ENCODE measurements at places on chromosomes 11 and 22. TPM values are rescaled to one million over a fixed set of nuclear protein-coding genes. Genes with fewer than 3 reads are reported as not detected.

The DAGLA gene
- total RNA-seq, result 3.9 TPM

The VPS37C gene
- total RNA-seq, result 4.8 TPM

The TRAPPC4 gene
- 97.4 TPM for total RNA-seq

The DCHS1 gene
- total RNA-seq, result 43.6 TPM

The NXPE1 gene
- total RNA-seq, result not detected

The CPT1B gene
- total RNA-seq, result 11.1 TPM

The MICAL2 gene
- 57.0 TPM for total RNA-seq

The C11orf24 gene
- 12.7 TPM for total RNA-seq

The C11orf16 gene
- total RNA-seq, result not detected

The GDPD4 gene
- total RNA-seq, result not detected

The TEX54 gene
- total RNA-seq, result not detected

The C11orf52 gene
- 0.88 TPM for total RNA-seq

The PGR gene
- total RNA-seq, result 4.9 TPM

The CHADL gene
- total RNA-seq, result 23.2 TPM

The TSGA10IP gene
- 0.39 TPM for total RNA-seq

The DDTL gene
- total RNA-seq, result 0.20 TPM

The OR52N4 gene
- total RNA-seq, result 0.20 TPM

The SLC37A2 gene
- total RNA-seq, result 4.5 TPM

The CECR2 gene
- total RNA-seq, result 7.4 TPM

The CCS gene
- 76.3 TPM for total RNA-seq

The FGF19 gene
- total RNA-seq, result not detected

The PDE3B gene
- total RNA-seq, result 37.7 TPM

The TMEM121B gene
- total RNA-seq, result 4.6 TPM

The SAA4 gene
- total RNA-seq, result not detected

The OR5P2 gene
- not detected for total RNA-seq

The HTR3A gene
- total RNA-seq, result 23.0 TPM

The RFPL2 gene
- 0.33 TPM for total RNA-seq

The C11orf21 gene
- 0.44 TPM for total RNA-seq

The NFAM1 gene
- 1.5 TPM for total RNA-seq

The ABCG4 gene
- 2.1 TPM for total RNA-seq

The MS4A7 gene
- total RNA-seq, result 13.7 TPM

The SUN2 gene
- total RNA-seq, result 43.6 TPM

The ANO3 gene
- 2.4 TPM for total RNA-seq

The KBTBD3 gene
- 9.9 TPM for total RNA-seq

The SCUBE1 gene
- 11.9 TPM for total RNA-seq

The PKP3 gene
- total RNA-seq, result 0.69 TPM

The EIF4G2 gene
- 1,040 TPM for total RNA-seq

The MAJIN gene
- total RNA-seq, result not detected

The TRIM21 gene
- 10.1 TPM for total RNA-seq

The FAM181B gene
- 25.8 TPM for total RNA-seq

The DKK3 gene
- total RNA-seq, result 202 TPM

The IGLL5 gene
- not detected for total RNA-seq

The SCYL1 gene
- 79.8 TPM for total RNA-seq

The VSTM5 gene
- total RNA-seq, result 7.2 TPM

The PIWIL4 gene
- 7.8 TPM for total RNA-seq

The TCIRG1 gene
- total RNA-seq, result 33.5 TPM

The GLYAT gene
- total RNA-seq, result 0.10 TPM

The OR8G5 gene
- total RNA-seq, result not detected

The BARX2 gene
- total RNA-seq, result 0.10 TPM

The TMEM86A gene
- total RNA-seq, result 4.9 TPM

The BTG4 gene
- total RNA-seq, result not detected

Measured in spinal cord (tissue), 10 donors.